ENCODE measurements at places on chromosomes 12 and 14.

- no peak for DNase-seq
These were observed 5.1 kb upstream of the ACOT6 start for GRCh38 chr14:73607241-73607640.

DNA sequence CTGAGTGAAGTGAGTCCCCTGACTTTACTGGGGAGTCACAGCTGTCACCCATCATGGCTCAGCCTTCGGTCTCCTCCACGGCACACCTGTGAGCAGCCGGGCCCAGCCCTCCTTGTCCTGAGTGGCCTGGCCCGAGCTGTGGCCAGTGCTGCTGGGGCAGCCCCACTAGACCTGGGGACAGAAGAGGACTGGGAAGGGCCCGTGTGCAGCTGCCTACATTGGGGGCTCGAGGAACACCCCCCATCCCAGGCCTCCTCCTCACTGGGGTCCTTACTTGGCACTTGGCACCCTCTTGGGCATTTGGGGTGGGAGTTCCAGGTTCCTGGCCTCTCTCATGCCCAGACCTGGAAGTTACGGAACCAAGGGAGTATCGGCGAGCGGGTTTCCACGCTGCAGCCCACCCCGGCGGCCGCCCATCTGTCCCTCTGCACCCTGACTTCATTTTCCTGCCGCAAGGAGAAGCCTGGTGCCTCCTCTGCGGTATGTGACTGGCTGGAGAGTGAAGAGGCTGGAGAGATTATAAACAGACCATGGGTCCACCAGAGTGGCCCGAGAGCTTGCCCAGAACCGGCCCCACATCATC lies 179.7 kb downstream of the KIF26A start:
- no peak for DNase-seq

GRCh38 chr14:27608377-27608776 lies 1010.5 kb upstream of the NOVA1 start:
- no peak for DNase-seq

- DNase-seq = no peak
These were observed 411 bp downstream of the TTLL5 start for GRCh38 chr14:75661499-75661814.

DNA sequence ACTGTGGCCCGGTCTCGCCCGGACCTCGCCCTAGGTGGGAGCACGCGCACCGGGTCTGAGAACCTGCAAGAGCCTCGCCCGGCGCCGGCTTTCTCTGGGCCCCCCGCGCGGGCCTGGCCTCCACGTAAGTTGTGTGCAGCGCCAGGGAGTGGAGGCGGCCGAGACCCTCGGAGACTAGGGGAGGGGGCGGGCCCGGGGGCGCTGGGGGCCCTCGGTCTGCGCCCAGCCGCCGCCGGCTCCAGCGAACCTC lies 183 bp upstream of the PRMT8 start:
- DNase-seq = no peak

GRCh38 chr14:35689000-35689460 lies 120.1 kb downstream of the RALGAPA1 start:
- DNase-seq = no peak
